IPS-NIHi11 (cell line): ENCODE measurements at places on chromosomes 3 and 15.

DNA sequence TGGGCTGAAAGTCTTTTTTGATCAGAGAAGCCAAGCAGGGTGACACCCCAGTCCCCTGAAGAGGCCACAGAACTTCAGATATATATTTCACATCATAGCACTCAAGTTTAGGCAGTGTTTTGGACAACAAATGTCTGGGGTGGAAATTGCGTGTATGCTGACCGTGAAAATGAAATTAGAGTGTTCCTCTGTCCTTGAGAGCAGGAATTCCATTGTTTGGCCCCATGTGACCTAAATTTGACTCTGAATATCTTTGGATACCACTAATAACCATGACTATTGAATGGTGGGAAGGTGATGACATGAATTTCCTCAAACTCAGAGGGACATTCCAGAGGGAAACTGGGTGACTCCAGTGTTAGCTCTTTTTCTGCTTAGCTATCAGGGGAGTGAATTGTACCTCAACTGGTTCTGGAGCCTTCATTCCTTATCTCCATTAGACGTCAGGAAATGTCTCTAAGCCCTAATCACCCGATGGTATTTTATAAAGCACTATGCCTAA lies 263.5 kb upstream of the RASGRP1 start:
- DNase-seq = no peak

- DNase-seq = no peak
Observed at GRCh38 chr3:141812586-141812985, 49.4 kb downstream of the GRK7 start.

GRCh38 chr15:39396979-39397615 lies 183.8 kb upstream of the THBS1 start:
- no peak for DNase-seq

- no peak for DNase-seq
Observed at GRCh38 chr15:44545913-44546802, 9.2 kb downstream of the EIF3J start.

DNA sequence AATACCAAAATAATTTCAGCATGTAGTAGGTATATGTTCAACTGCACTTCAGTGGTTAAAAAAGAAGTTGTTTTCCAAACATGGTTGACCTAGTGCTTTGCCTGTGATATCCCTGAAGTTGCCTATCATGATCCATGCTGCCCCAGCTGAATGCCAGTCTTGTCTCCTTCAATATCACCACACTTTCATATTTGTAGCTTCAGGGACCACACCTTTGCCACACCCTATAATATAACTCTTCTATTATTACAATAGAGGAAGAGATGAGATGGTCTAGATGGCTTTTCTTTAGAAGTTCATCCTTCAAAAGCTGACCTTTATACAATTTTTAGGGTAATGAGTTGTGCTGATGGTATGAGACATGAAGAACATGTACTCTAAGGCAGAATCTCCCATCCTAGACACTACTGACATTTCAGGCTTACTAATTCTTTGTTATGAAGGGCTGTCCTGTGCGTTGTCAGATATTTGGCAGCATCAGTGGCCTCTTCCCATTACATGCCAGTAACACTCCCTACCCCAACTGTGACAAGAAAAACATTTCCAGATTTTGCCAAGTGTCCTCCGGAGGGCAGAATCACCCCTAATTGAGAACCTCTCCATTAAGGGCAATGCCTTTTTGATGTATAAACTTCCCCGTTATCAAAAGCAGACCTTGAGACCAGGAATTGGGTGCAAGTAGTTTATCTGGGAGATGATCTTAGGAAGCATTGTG lies 76.2 kb upstream of the PLCL2 start:
- DNase-seq = no peak

GRCh38 chr3:159786489-159787177 lies 202.0 kb upstream of the IL12A start:
- no peak for DNase-seq

GRCh38 chr3:177169936-177170722 lies 27.2 kb downstream of the TBL1XR1 start:
- DNase-seq = no peak

DNA sequence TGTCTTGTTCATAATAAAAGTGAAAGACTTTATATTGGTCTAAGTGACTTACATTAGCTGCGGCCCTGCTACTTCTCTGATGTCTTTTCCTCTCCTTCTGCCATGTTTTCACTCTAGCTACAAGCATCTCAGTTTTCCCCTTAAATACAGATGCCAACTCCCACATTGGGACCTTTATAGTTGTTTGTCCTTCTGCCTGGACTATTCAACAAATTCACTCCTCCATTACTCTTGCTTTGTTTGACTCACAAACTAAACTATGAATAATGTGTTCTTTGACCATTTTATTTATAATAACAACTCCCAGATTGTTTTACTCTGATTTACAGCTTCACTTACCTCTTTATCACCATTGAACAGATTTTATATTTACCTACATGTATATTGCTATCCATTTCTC lies 1369.9 kb downstream of the SI start:
- no peak for DNase-seq

GRCh38 chr3:129162729-129163579 lies 2.1 kb upstream of the ISY1 start:
- peak; percentile 39 for DNase-seq

DNA sequence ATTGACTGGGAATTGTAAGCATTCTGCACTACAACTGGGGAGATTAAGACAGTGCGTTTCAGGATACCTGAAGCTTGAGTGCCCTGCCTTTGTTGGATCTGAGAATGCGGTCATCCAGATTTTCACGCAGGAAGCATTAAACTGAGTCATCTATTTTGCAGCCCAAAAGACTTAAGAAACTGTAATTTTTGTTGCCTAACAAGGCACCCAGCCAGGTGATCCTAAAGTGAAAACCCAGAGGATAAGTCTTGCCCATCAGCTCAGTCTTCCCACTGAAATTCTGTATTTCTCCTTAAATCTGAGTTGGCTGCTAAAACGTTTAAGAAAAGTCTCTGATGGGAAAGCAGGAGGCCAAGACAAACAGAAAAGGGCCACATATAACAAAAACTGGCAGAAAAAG lies 242.5 kb upstream of the TMCO5A start:
- no peak for DNase-seq

GRCh38 chr3:112874725-112875124 lies 28.1 kb upstream of the CD200R1L start:
- no peak for DNase-seq

DNA sequence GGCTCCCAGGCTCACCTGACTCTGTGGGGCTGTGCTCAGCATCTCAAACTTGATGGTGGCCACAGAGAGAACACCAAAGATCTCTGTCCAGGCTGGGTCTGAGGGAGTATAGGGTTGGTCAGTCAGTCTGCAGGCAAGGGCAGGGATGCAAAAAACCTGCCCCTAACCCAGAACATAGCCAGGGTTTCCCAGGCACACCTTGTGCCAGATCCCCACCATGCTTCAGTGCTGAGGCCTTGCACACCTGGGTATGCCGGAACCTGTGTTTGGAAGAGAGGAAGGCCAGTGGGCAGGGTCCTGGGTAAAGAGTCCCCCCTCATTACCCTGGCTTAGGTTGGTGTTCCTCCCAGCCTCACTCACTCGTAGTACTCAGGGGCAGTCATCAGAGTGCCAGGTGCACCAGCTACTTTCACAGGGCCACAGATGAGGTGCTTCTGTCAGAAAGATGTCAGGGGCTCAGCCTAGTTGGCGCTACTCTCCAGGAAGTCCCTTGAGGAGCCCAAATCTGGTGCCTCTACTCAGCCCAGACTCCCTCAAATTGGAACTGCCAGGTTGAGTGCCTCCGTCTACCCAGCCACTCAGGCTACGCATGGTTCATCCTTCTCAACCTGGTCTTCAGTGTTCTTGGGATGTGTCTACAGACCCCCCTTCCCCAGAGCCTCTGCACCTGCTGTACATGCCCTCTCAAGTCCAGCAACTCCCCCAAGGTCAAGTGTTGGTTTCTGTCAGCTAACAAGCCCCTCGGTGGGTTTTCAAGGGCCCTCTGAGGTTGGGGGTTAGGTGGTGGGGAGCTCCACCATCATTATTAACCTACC lies 1.8 kb downstream of the DALRD3 start:
- DNase-seq = no peak

- DNase-seq = no peak
Observed at GRCh38 chr15:67715170-67715569, 110.1 kb upstream of the SKOR1 start.

DNA sequence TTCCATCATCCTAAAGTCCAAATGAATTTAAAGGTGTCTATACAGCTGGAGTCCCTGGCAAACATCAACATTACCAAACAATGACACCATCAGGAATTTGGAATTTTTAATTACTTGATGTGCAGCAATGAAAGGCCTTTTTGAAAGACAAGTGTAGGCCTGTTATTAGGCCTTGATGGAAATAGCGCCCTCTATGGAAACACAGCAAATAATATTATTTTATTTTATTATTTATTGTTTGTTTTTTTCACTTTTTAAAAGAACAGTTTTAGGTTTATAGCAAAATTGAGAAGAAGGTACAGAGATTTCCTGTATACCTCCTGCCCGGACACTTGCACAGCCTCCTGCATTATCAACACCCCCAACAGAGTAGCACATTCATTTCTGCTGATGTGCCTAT lies 18.1 kb upstream of the OR5AC2 start:
- no peak for DNase-seq

DNA sequence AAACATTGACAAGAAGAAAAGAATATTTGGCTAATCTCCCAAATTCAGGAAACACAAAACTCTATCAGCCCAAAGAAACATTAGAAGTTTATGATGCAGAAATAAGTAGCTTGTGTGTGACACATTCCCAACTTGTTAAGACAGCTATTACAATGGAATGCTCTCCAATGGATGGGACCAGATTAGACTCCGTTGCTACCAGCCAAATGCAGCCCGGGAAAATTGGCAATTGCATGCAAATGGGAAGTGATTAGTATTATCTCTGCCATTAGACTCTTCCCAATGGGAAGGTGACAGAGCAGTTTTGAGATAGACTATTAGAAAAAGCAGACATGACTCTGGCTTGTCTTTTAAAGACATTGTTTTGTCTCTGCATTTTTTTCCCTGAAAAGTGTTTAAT lies 37.4 kb upstream of the KCNMB2 start:
- no peak for DNase-seq

GRCh38 chr3:42894698-42895579 lies 11.0 kb upstream of the ZNF662 start:
- DNase-seq = no peak

GRCh38 chr3:25455441-25456132 lies 27.5 kb downstream of the RARB start:
- no peak for DNase-seq

DNA sequence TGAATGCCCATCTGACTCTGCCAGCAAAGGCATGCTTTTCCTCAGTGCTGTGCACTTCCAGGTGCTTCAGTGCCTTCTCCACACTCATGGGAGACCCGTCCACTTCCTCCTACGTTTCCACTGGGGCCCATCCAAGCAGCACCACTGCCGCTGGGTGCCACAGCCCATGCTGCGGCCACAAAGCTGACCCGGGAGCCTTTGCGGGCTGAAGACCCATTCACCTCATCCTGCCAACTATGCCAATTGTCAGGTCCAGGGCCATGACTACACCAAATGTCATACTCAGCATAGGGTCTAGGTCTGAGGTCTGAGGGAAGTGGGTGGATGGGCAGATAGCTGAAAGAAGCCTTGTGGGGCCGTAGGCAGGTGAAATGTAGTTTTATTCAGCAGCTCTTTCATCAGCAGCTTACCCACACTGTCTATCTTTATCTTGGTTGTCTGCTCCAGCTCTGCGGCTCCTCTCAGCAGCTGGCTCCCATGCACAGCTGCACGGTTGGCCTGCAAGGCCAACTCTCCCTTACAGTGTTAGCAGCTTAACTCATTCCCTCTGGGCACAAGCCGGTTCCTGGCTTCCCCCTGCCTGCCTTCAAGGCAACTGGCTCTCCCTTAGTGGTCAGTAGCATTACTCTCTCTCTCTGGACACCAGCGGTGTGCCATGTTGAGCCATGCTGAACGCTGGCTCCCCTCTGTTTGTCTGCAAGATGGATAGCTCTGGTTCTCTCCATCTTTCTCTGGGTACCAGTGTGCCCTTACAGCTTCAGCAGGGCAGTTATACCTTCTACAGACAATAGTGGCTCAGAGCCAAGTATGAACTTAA lies 63.7 kb upstream of the SIAH2 start:
- no peak for DNase-seq

DNA sequence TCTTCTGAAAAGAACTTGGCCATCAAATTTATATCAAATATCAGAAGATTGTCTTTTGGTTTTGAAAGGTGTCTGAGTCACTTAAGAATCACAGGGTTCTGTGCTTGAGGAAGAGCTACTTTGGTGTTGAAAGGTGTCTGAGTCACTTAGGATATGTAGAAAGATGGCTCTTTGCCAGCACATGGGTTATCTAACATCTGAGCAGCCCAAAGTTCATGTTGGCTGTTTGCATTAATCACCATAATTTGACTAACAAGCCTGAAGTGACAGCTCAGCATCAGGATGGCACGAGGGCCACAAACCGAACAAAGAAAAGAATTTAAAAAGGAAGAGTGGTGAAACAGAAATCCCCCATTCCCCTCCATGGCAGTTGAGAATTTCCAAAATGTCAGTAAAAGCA lies 190.5 kb upstream of the CMC1 start:
- DNase-seq = no peak

- DNase-seq = no peak
Observed at GRCh38 chr3:121979734-121980449, 42.2 kb downstream of the ILDR1 start.

GRCh38 chr15:70438776-70439175 lies 324.6 kb downstream of the UACA start:
- no peak for DNase-seq

DNA sequence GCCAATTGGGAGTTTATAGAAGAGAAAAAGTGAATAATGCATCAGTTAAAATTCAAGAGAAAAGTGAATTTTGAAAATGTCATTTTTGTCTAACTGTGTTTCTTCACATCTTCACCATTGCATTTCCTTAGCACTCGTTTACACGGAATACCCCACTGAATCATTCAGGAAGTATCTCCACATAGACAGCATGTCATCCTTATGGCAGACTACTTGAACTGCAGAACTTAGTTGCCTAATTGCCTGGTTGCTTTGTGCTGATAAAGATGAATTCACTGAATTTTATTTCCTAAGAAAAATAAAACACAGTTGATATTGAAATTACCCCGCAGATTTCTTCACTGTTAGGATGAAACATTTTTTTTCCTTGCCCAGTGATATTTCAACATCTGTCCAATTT lies 627.1 kb downstream of the ROBO1 start:
- no peak for DNase-seq

- no peak for DNase-seq
Observed at GRCh38 chr3:161990036-161990435, 493.4 kb downstream of the OTOL1 start.

- no peak for DNase-seq
Observed at GRCh38 chr3:195139091-195139875, 131.7 kb downstream of the XXYLT1 start.

DNA sequence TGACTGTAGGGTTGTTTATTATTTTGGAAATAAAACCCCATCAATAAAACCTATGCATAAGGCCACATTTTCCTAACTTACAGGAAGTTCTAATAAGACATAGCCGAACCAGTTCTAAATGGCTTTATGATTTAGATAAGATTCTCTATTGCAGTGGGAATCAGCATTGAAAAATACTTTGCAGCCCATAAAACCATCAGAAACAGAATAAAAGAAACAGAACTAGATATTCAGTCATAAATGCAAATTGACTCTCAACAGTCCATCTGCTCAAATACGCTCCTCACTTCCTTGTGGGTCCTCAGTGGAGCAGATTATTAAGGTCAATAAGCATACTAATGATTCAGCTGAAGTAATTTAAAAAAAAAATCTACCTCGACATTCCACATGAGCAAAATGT lies 8.8 kb downstream of the SATB1 start:
- no peak for DNase-seq
